RPMI7951 (cell line): ENCODE measurements at places on chromosomes 12 and 14. TPM values are rescaled to one million over a fixed set of nuclear protein-coding genes. Genes with fewer than 3 reads are reported as not detected.

DNA sequence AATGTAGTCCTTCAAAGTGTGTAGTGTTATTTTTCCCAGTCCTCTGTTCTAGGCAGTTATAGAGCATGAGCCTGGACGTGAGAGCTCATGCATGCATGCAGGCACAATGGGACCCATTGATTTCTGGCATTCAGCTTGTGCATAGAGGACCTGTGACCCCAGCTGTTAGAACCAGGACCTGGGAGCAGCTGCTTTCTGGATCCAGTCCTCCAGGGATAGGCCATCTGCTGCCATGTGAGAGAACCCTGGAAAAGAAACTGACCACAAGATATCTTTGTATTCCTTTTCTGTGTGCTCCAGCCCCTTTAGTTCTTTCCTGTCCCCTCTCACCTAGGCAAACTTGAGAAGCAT, 76.9 kb downstream of the SUSD6 start:
- no peak for DNase-seq

GRCh38 chr14:91456283-91456682, 38.7 kb upstream of the CCDC88C start:
- DNase-seq = no peak

DNA sequence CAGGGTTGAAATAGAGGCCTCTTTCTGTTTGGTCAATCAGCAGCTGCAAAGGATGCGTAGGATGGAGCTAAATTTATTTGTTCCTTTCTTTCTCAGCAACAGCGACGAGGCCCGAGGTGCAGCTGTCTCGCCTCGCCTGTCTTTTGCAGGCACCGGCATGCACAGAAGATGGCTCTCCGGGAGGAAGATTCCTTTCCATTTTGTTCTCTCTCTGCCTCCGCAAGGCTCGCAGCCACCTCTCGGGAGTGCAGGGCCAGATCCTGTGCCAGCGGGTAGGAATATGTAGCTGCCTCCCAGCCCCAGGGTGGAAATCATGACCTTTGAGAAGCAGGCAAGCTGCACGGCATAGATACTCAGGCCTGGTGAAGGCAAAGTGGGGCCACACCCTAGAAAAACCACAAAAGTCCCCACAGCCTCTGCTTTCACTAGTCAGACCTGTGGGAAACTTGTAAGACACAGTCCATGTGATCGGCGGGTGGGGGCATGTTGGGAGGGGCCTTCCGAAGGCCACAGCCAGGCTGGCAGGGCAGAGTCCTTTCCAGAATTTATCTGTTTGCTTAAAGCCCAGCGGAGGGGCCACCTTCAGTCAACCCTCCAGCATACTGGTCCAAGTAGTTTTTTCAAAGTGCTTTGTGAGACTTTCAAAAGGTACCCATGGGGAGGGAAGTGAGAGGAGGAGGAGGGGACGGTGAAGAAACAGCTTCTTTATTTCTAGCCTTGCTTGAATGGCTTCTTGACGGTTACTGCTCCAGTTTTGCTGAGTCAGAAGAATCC, at the start of gene MAP1LC3B2:
Gene MAP1LC3B2 (plus strand): TSS at position 220 of the 774 bp plus-strand sequence. CDS start 16,562 bp downstream, outside the sequence.
- peak; percentile 98 for DNase-seq

DNA sequence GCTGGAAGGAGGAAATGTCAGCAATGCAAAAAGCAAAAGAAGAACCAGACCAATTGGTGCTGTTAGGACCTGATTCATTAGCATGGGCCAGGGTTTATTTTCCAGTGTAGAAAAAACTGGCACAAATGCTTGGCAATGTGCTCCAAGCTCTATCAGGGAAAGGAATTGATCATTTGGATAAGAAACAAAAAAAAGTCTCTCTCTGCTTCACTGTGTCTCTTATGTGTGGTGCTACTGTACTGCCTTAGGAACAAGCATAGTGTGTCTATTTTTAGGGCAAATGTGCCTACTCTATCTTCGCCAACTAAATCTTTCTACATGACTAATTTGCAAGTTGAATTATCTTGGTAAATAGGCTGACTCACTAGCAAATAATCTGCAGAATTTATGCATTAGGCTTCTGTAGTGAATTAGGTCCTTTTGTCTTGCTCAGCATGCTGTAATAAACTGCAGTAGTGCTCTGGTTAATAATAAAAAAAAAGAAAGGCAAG, 236.7 kb downstream of the MDGA2 start:
- DNase-seq = peak; percentile 31

- DNase-seq = no peak
These were observed 34.2 kb upstream of the DEGS2 start for GRCh38 chr14:100193417-100194357.

MYO1H gene
- total RNA-seq = not detected in 2 replicates

TSHR gene
- not detected in 2 replicates for total RNA-seq

CEP128 gene
- total RNA-seq = 6.9 and 10.3 TPM in 2 replicates
